Kasumi-1 (cell line): ENCODE measurements at places on chromosomes 3 and 15.

GRCh38 chr15:98178861-98179260, 218.4 kb downstream of the ARRDC4 start:
- DNase-seq = no peak

DNA sequence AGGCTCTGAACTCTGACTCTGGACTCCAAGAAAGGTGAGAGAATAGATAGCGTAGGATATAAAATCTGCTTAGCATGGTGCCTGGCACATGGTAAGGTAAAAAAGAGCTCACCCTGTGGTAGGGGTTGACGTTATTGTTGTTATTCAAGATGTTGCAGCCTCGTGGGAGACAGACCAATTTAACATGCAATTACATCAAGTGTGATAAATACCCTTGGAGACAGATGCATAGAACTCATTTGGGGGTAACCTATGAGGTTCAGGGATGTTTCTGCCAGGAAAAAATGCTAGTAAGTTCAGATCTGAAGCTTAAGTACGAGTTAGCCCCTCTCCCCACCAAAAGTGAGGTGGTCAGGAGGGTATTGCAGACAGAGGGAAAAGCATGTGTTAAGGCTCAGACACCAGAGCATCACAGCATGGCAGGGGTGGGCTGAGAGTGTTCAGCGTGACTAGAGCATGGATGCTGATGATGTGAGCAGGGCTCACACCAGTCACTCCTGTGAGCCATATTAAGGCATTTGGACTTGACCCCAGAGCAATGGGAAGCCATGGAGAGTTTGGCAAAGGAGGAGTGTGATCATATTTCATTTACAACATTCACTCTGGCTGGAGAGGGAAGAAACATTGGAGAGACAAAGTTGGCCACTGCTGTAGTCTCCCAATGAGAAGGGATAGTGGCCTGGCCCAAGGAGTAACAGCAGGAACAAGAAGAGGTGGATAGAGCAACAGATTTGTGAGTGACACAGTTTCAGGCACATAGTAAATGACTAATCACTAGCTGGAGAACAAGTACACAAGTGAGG, 181.0 kb downstream of the UACA start:
- no peak for DNase-seq

DNA sequence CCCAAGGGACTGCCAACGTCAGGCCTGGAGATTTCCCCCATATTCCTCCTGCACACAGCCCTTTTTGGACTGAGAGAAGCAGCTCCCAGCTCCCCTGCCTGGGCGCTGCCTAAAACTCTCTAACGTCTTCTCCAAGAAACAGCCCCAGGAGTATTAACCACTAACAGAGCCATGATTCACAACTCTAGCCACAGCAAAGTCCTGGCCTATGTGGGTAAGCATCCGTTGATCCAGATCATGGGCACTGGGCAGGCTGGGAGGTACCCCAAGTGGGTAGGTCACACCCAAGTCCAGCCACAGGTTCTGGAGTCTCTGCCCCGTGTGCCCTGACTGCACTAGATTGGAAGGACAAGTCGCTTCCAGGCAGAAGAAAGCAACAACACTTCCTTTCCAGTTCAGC, 31.9 kb downstream of the NBEAL2 start:
- no peak for DNase-seq

- no peak for DNase-seq
These were observed 247.4 kb downstream of the WDR72 start for GRCh38 chr15:53512029-53512428.

- DNase-seq = no peak
These were observed 14.8 kb downstream of the CCNDBP1 start for GRCh38 chr15:43199945-43200488.

DNA sequence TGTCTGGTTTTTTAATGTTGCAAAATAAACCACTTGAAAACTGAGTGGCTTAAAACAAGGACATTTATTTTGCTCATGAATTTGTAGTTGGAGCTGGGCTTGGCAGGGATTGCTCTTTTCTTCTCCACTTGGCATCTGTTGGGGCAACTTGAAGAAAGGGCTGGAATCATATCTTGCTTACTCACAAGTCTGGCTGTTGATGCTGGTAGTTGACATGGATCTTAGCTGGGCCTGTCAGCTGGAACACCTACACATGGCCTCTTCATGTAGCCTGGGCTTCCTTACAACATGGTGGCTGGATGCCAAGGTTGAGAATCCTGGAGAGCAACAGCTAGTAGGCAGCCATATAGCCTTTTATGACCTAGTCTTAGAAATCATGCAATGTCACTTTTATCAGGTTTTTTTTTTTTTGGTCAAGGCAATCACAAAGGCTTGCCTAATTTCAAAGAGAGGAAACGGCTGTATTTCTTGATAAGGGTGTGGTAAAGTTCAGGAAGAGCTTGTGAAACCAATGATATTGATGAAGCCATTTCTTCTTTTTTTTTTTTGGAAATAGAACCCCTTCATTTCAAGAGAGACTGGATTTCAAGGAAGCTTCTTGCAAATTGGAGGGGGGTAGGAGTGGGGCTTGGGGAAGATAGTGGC, 262.1 kb downstream of the IL20RB start:
- DNase-seq = no peak

DNA sequence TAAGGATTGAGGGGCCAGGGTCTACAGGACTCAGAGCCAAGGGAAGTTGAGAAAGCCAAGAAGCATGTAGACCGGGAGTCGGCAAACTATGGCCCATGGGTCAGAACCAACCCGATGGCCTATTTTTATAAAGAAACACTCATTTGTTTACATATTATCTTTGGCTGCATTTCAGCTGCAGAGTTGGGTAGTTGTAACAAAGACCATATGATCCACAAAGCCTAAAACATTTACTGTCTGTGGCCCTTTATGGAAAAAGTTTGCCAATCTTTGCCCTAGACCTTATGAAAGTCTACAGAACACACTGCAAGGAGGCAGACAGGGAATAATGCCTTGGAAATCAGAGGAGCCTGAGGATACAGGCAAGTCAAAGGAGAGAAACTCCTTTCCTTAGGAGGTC, 63.2 kb upstream of the MNS1 start:
- no peak for DNase-seq
